Activated naive CD8-positive, alpha-beta T cell treated with anti-CD3 and anti-CD28 coated beads, Interleukin-2, amount 50 U/mL, for 16 hours (primary cell): ENCODE measurements at places on chromosomes 2 and 18.

- no peak for DNase-seq
These were observed 1333.1 kb downstream of the LRP1B start for GRCh38 chr2:140797718-140798117.

GRCh38 chr2:217711188-217711587, 291.6 kb downstream of the TNS1 start:
- DNase-seq = no peak

DNA sequence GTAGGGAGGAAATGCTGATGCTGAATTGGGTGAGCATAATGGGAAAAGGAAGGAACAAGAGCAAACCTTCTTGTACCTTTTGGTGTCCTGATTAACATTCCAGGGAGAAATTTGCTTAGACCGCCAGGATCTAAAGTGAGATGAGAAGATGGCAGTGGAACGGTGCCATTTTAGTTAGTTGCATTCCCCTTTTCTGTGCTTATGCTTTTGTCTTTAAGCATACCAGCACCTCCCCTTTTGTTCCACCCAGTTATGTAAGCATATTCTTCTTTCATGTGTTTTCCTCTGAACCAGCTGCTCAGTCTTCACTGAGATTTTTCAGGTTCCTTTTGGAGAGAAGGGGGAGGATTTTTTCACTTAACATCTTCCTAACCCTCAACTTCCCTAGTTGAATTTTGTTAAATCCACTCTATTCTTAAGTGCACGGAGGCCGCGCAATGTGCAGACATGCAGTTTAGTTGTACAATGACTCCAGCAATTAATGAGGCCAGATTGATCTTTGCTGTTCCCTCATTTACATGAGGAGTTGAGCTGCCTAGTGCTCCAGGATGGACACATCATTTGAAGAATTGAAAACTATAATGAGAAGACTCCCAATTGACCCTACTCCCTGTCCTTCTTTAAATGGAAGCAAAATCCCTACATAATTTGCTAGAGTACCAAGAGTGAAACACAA, 73.9 kb downstream of the MAP4K4 start:
- no peak for DNase-seq

DNA sequence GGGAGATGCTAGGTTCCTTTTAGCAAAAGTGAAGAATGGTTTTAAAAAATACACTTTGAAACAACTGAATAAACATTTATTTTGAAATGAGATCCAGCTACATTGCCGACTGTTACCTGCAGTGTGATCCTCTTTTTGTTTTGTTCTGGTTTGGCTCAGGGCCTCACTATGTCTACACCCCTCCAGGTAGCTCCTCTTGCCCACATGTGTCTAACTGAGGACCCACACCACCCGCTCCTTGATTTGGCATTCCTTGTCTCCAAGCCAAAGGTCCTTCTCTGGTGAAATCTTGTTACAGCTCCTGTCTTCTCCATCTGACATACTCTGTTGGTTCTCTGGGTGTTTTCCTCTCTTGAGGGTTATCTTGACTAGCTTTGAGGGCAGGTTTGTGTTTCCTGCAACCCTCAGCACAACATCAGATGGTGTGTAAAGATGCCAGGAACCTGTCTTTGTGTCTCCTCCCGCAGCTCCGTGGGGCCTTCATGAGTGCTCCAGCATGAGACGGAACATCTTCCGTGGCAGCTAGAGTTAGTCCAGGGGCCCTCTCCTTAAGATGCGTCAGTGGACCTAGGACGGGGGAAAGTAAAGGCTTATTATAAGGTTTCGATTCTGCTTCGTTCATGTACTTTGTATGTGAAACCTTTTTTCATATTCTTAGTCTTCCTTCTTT, 32.1 kb downstream of the MAP4K4 start:
- DNase-seq = no peak

- DNase-seq = peak; percentile 55
These were observed 21.0 kb upstream of the PTMA start for GRCh38 chr2:231687133-231687852.

GRCh38 chr2:226888971-226889370, 53.1 kb downstream of the RHBDD1 start:
- DNase-seq = no peak

DNA sequence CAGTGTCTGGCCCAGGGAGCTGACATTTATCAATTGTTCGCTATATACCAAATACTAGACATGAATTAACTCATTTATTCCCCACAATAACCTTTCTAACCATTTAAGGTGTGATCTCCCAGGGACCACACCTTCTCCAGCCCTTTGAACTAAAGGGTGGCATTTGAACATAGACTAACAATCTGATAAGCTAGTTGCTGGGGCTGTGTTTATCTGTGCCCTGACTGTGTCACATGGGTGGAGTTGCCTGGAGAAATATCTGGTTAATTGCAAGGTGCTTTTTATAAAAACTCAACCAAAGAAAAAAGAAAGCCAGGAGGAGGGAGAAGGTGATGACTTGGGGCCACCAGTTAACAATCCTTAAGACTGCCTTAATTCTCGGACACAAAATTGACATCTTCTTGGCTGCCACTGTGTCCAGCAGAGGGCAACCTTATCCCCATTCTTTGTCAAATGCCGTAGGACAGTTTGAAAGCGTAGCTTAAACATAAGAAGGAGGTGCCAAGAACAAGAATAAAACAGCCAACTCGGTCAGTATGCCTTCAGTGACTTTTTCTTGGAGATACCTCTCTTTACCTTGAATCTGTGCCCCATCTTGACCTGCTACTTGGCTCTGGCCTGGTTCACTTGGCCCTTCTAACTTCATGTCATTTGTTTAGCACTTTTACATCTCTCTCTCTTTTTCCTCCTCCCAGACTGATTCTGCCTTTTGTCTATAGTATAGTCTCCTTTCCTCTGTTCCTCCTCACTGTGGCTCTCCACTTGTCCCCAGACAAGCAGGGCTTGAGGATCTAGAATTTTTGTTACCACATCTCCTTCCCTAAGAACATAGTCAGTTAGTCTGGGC, 183.4 kb downstream of the MYO3B start:
- DNase-seq = peak; percentile 25

GRCh38 chr2:105903051-105903674, 158.5 kb downstream of the NCK2 start:
- DNase-seq = no peak

DNA sequence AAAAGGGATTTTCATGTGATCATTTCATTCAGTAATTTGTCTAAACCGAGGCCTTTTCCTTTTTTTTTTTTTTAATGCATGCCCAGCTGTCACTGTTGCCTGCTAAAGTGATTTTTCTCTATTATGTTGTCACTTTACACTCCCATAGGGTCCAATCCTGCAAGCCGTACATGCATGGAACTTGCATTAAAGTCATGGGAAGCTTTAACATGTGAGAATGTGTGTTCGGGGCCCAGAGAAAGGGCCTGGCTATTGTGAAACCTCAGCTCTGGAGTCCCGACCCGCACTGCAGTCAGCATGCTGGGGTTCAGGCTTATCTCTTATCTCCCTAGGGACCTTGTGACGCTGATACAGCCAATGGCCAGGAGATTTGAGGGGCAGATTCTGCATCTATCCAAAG, 474.6 kb downstream of the SLC4A3 start:
- DNase-seq = no peak

- DNase-seq = no peak
These were observed 50.1 kb upstream of the KCNH7 start for GRCh38 chr2:162888652-162889051.

- no peak for DNase-seq
These were observed 28.0 kb upstream of the DSG3 start for GRCh38 chr18:31419457-31419932.

- no peak for DNase-seq
These were observed 12.4 kb upstream of the IFIH1 start for GRCh38 chr2:162330881-162331280.

DNA sequence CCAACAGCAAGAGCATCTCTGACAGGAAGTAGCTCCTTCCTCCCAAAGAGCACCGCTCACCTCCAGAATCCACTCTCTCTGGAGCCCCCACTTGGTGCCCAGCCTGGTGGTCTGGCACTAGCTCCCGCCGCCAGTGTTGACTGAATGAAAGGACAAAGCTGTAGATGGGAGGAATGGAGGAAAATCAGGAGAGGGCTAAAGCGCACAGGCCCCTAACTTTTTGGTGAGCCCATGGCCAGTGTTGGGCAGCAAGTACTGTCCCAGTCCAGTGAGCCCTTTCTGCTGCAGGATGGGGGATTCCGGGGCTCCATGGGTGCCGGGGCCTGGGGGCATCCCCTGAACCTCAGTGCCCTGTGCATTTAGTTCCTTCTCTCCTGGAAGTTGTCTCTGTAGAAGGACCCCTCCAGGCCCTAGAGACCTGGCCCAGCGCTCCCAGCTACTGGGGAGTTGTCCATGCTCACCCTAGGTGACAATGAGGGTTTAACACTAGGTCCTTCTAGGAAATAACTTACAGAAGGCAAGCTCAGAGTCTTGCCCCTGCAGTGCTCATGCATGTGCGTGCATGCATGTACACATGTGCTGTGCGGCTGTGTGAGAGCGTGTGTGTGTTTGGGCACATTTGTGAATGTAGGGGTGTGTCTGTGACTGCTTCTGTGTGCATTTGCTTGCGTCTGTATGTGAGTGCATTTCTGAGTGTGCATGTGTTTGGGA, 33.6 kb downstream of the GLI2 start:
- no peak for DNase-seq

- no peak for DNase-seq
These were observed 243.0 kb upstream of the CHST9 start for GRCh38 chr18:27428120-27428519.

- no peak for DNase-seq
These were observed 8.7 kb upstream of the CHMP1B start for GRCh38 chr18:11842562-11842961.

DNA sequence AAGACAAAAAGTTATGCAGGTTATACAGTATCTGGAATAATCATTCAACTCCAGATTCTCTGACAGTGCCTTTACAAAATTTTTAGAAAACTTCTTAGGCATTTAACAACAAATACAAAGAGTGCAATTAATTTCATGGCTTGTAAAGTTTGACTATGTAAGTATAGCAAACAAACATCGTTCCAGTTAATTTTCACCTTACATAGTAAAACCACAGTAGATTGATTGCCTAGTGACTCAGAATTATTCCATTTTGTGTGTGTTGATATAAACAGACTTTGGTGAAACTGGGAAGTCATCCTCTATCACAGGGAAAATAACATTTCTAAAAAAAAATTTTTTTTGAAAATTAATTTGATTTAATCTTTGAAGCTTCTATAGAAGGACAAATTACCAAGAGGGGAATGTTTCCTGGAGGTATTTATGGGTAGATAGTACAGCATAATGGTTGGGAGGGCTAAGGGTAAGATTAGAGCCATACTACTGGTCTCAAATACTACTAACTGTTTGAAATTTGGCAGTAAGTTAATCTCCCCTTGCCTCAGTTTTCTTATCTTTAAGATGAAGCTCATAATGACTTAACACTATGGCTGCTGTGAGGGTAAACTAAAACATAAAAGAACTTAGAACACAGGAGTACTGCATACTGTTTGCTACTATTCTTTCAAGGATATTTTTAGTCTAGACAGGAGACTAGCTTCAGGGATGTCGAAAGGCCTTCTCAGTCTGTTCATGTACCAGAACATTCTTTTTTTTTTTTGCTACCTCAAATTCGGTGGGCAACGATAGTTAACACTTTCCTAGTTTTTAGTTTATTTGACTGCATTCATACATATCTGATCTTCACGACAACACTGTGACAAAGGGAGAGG, 19.6 kb downstream of the NDUFAF7 start:
- no peak for DNase-seq

DNA sequence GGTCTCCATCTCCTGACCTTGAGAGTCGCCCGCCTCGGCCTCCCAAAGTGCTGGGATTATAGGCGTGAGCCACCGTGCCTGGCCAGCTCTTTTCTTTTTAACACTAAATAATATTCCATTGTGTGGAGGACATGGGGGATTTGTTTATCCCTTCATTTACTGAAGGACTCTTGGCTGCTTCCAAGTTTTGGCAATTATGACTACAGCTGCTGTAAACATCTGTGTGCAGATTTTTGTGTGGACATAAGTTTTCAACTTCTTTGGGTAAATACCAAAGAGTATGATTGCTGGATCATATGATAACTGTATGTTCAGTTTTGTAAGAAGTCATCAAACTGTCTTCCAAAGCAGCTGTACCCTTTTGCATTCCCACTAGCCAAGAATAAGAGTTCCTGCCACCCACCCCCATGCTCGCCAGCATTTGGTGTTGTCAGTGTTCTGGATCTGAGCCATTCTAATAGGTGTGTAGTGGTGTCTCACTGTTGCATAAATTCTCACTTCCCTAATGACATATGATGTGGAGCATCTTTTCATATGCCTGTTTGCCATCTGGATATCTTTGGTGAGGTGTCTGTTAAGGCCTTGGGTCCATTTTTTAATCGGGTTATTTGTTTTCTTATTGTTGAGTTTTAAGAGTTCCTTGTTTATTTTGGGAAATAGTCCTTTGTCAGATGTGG, 52.2 kb downstream of the TNFRSF11A start:
- no peak for DNase-seq

- no peak for DNase-seq
These were observed 5.8 kb downstream of the ASIC4 start for GRCh38 chr2:219520079-219520478.

- no peak for DNase-seq
These were observed 29.8 kb downstream of the PCBP1 start for GRCh38 chr2:70116936-70117552.

GRCh38 chr18:23053776-23054457, 81.4 kb upstream of the CABLES1 start:
- DNase-seq = no peak

DNA sequence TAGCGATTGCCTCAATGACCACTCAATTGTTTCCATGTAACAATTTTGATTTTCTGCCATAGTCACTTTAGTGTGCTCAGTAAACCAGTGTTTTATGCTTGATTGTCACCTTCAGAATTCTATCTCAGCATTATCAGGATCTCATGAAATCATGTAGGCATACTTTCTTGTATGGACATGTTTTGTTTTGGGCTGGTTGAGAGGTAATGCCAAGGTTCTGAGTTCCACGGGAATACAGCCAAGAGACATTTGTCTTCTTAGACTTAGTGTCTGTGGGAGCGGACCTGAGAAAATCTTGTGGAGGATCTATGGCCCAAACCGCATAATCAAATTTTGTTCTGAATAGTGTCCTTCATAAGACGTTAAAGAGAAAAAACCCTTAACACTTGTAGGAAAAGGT, 10.2 kb downstream of the MSTN start:
- no peak for DNase-seq

DNA sequence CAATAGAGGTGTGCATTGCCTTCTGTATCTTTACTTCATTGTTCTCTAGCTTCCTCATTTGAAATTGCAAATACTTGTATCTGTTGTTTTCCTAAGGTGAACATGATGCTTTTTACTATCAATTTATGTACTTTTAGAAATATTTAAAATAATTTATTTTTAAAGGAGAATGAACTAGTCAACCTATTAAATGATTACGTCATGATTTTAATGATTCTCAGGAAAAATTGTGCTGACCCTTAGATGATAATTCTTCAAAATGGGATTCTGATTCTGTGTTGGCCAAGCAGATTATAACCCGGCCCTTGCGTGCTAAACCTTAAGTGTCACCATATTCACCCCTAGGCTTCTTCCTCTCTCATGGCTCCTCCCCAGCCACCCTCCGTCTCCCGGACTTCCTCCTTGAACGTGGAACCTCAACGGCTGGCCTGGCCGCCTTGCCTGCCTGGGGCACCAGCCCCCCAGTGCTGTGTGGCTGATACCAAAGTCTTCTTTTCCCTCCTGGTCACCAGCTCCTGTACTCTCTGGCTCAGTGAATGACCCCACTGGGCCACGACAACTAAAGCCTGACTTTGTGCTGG, 292.0 kb downstream of the GBX2 start:
- DNase-seq = no peak
